Panc1 (cell line): ENCODE measurements at places on chromosomes 3 and 15. TPM values are rescaled to one million over a fixed set of nuclear protein-coding genes. Genes with fewer than 3 reads are reported as not detected.
A peak's percentile ranks its signal among the peaks of the same experiment; 100 is the strongest.

DNA sequence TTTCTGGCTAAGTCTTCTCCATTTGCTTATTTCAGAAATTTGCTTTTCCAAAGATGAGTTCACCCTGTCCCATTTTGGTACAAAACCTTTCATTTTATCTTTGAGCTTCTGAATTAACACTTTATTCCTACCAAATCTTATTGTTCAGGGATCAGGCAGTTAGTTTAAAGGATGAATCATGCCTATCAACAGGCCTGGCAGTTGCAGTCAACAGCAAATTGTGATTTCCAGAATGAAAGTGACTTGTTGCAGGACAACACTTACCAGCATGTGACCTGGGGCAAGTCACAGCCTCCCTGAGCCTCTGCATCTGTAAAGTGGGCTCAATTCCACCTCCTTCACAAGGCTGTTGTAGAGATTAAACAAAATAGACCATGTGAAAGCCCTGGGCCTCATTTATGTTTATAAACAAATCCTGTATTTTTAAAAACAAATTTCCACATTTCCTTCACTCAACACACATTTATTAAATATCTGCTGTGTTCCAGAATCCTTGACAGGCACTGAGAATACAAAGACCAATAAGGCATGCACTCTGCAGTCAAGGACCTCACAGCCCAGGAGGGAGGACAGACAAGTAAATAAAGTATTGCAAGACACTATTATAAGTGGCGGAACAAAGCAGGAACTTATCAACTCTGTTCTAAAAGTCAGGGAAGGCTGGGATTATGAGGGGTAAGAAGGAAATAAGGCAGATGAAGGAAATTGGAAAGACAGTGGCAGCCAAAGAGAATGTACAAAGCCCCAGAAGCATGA lies 359.1 kb upstream of the IL12A start:
- DNase-seq = no peak

GRCh38 chr3:126737527-126737926 lies 33.5 kb downstream of the CHCHD6 start:
- no peak for DNase-seq

- no peak for DNase-seq
These were observed 336.1 kb downstream of the MFSD1 start for GRCh38 chr3:159137949-159138348.

DNA sequence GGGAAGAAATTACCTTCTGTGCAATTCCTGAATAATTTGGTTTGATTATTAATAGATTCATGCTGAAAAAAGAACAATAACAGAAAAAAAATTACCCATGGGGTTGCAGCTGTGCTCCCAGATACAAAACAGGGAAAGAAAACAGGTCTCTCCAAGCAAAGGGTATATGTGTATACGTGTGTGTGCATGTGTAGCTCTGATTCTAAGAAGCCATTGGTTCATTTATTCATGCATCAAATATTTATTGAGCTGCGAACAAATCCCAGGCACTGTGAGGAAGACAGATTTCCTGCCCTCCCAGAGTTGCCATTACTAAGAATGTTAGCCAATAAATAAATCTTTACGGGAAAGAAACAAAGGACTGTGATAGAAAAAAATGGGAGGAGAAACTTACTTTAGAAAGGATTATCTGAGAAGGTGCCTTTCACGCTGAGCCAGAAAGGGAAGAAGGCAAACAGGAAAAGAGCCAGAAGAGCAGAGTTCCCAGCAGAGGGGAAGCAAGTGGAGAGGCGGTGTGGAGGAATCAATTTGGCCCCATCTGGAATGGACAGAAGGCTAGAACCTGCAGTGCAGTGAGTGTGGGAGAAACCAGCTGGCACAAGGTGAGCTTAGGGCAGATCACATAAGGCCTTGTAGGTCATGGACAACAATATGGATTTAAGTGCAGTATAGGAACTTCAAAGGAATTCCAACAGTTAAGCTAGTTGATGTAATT lies 20.7 kb downstream of the CHL1 start:
- DNase-seq = no peak

The THRB gene
- 3.9 TPM for total RNA-seq

DNA sequence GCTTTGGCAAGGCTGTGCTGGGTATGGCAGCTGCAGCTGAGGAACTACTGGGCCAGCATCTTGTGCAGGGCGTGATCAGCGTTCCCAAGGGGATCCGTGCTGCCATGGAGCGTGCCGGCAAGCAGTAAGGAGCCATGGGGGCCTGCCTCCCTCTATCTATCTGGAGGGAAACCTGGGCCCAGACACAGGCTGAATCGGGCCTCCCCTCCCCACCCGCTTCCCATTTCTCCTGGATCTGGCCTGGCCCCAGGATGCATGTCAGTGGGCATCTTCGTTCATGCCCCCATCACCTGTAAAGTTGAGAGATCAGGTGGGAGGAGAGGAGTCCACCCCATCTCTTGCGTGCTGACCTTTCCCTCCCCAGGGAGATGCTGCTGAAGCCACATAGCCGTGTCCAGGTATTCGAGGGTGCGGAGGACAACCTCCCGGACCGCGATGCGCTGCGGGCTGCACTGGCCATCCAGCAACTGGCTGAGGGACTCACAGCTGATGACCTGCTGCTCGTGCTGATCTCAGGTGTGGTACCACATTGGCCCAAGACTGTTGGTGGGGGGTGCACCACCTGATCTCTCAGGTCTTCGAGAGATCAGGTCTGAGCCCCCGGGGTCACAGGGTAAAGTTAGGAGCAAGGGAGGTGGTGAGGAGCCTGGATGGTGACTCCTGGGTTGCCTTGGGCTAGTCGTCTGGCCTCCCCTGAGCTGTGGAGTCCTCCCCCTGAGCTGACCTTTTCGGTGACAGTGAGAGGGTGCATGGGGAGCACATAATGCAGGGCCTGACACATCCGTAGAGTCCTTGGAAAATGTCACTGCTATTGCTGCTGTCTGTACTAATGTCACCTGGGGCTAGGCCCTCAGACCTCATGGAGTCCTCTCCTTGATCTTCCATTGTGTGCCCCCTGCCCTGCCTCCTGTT lies 3.2 kb downstream of the GLYCTK start:
- no peak for DNase-seq

DNA sequence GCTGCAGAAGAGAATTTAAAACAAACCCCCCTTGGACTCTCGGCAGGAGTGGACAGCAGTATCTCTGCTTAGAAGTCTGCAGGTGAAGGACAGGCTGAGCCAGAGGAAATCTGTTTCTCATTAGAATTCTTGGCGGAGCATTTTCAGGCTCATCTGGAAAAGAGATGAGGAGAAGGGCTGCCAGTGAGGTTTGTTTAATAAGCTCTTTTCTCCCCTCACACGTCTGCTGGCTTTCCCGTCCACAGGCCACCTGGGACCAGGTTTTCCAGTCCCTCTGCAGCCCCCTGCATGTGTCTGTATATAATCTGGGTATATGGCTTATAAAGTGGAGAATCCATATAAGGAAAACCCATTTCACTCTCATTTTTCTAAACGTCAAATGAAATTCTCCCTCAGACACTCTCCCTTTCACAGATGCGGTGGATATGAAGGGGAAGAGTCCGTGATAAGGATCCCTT lies 155.4 kb upstream of the TPM1 start:
- DNase-seq = no peak

DNA sequence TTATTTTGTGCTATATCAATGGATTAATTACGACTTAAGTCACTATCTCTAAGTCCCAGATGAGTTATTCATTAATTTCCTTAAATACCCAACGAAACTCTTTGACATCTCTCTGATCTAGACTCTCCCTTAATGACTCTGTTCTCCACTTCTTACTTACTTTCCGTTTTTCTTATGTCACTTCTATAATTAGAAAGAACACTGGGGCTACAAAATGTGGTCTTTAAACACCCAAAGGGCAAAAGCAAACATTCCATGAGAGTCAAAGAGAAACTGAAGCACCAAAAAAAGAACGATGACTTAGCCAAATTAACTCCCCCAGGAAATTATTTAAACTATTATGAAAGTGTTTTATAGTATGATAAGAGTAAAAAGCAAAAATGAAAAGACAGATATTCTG lies 166.4 kb upstream of the UBE2E2 start:
- no peak for DNase-seq

The SLC28A1 gene
- not detected for total RNA-seq

- DNase-seq = no peak
These were observed 762 bp downstream of the NCK1 start for GRCh38 chr3:136862617-136863322.

DNA sequence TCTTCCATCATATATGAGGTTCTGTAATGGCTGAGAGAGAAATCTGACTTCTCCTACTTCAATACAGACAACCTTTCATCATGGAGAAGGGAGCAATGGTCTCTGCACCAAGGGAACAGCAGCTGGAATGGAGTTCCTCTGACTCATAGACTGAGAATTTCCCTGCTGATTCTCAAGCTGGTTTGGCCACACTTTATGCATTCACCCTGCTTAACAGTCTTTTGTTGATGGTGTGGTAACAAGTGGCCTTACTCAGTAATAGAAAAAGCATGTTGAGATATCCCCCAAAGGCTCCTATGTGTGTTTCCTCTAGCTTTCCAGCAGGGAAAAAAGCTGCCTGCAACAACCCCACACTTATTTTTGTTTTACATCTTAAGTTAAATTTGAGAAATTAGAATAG lies 138.1 kb downstream of the GREM1 start:
- no peak for DNase-seq

The NANOGP8 gene
- total RNA-seq = not detected

GRCh38 chr15:20106026-20106425 lies 435.6 kb downstream of the GOLGA6L6 start:
- no peak for DNase-seq

GRCh38 chr15:42083916-42084315 lies 10.4 kb downstream of the PLA2G4D start:
- no peak for DNase-seq

The RETNLB gene
- not detected for total RNA-seq

- DNase-seq = no peak
These were observed 177.0 kb downstream of the PDCD6IP start for GRCh38 chr3:33975463-33975862.

DNA sequence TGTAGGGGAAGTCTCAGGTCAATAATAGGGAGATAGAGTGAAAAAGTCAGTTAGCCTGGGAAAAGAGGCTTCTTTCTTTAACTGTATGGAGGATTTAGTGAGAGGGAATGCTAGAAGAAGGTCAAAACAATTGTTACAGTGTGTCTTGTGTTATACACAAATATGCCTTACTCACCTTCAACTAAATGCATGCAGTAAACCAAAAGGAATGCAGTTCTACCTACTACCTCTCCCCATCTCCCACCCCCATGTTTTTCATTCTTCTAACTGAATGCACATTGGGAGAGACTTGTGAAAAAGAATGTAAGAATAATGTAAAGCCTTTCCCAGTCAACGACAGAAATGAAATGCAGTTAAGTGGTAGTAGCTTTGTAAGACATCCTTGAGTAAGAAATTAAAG lies 33.8 kb downstream of the CCDC66 start:
- DNase-seq = no peak

DNA sequence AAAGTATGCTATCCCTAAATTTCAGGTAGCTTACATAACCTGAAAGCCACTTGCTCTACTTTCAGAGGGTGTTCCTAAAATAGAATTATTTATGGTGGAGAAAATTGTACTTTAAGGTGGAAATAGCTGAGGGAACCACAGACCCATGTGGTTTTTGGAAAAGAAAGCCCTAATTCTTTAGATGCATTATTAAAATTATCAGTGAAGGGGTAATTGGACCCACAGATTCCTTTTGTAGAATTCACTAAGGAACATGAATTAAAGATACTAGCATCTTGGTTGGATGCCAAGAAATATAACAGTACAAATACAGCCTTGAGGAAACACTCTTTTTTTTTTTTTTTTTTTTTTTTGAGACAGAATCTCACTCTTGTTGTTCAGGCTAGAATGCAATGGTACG lies 37.8 kb downstream of the DPPA2 start:
- DNase-seq = no peak

The COX5A gene
- 353 TPM for total RNA-seq

DNA sequence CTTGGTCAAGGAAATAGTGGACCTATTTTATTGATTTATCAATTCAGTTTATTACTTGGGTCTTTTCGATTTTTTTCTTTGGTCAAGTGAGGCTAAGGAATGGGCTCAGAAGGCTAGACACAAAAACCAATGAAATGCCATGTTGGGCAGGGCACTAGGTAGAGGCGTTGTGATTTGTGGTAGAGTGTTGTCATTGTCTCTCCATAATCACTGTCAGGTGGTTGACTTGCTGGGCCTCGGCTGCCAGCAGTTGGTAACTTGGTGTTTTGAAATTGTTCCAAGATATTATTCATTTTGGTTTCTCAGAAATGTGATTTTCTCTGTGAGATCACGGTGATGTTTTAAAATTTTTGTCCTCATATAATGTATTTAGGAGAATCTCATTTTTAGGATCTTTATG lies 173.6 kb downstream of the KLHL25 start:
- DNase-seq = no peak

The ITIH1 gene
- 0.31 TPM for total RNA-seq

- no peak for DNase-seq
These were observed 43.7 kb upstream of the IGSF10 start for GRCh38 chr3:151504606-151505005.

- no peak for DNase-seq
These were observed 178.6 kb downstream of the ADAMTS9 start for GRCh38 chr3:64509206-64509605.

DNA sequence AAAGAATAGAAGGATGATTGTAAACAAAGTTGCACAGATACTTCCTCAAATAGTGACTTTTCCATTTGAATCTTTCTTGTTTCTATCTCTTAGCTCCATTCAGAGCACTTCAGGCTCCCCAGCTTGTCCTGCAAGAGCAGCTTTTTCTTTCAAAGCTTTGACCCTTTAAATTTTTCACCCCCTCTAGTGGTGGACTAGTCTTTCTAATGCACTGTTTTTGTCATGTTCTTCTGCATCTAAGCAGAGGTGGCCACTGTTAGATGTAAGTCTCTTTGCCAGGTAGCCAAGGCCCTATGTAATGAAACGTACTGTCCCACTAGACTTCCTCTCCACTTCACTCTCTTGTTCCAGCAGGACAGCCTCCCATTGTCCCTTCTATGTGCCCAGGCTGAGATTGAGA lies 74.0 kb upstream of the MANF start:
- peak; percentile 5 for DNase-seq

The MSL2 gene
- 35.6 TPM for total RNA-seq

DNA sequence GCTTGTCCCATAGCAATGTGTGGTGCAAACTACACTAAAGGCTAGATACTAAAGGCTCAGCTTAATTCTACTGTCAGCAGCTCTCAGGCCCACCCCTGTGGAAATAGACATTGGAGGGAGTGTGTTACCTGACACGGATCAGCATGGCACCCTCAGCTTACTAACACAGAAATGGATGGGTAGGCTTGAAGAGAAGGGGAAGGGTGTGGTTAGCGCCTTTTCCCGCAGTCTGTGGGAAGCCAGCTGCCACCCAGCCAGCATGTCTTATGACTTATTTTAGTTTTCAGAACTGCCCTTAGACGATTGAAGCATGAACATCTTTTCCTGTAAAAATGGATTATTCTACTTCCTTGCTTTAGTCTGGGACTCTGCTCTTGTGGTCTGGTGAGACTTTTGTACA lies 25.8 kb upstream of the ADPGK start:
- DNase-seq = no peak

The CACNA2D3 gene
- total RNA-seq = 0.41 TPM

The MYNN gene
- total RNA-seq = 16.2 TPM
